ENCODE measurements at places on chromosomes 6 and 20.

DNA sequence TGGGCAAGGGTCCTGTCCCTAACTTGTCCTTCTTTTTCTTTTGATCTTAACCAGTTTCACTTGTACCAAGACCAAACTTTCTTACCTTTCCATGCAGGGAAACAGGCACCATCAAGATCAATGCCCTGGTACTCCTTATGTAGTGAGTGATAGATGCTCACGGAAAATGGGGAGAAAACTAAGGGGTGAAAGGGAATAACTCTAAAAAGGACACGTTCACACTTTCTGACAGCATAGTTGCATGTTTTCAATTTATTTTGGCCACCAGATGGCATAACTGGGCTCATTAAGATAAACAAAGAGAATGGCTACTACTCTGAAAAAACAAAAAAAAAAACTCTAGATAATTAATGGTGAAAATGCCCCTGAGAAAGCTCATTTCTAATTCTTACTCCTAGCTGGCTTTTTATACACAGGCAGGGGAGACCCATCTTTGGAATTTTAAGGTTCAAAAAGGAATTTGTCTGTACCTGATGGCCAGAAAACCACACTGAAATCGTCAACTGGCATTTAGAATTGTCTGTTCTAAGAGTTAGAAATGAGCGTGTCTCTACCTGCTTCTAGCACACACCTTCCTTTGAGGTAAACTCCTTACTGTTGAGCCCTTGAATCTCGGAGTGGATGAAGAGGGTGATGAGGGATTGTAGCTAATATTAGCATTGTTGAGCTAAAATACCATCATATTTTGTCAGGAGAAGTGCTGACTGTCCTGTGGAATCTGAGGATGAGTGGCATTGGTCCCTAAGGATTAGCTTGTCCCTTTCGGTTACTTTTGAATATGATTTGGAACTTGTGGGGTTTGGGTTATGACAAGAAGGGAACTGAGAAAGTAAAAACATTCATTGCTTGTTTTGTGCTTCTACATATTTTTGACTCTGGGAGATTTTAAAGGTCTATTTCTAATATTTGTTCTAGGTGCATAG, 62.2 kb upstream of the DDR1 start:
- DNase-seq = no peak

DNA sequence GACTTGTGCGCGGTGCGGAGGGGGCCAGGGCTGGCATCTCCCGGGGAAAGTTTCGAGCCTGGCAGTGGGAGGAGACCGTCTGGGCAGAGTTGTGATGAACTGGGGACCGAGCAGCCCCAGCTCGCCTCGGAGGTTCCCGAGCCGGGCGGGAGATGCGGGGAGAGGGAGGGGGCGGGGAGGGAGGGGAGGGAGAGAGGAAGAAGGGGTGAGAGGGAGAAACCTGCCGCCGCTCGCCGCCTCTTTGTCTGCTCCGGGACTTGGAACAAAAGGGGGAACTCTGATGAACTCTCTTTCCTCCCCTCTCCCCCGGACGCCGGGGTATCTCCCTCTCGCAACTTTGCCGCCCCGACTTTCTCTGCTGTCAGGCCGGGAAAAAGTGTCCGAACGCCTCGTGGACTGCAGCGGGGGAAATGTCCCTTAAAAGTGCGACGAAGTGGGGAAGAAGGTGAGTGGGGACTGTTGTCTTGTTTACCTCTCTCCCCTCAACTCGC, 72.7 kb downstream of the SOX4 start:
- no peak for DNase-seq

- no peak for DNase-seq
Observed at GRCh38 chr6:110331816-110332215, 26.3 kb downstream of the METTL24 start.

- no peak for DNase-seq
Observed at GRCh38 chr6:140134224-140134623, 759.8 kb upstream of the CITED2 start.

DNA sequence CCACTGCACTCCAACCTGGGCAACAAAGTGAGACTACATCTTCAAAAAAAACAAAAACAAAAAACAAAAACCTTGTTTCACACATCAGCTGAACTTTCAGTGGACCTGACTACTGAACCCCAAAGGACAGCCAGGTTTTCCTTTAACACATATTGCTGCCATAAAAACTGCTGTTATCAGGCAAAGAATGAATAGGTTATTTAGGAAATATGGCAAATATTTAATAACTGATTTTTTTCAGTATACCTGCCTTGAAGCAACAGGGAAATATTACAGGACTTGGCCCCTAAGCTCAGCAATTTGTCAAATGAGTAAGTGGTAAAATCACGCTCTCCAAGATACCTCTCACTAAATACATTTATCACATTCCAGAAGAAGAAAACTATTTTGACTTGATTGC, 34.0 kb downstream of the B4GALT5 start:
- no peak for DNase-seq

GRCh38 chr6:16670617-16671051, 90.6 kb downstream of the ATXN1 start:
- DNase-seq = no peak

- DNase-seq = no peak
Observed at GRCh38 chr6:122285292-122285913, 114.0 kb upstream of the HSF2 start.
